ENCODE measurements at places on chromosomes 1 and 21.

DNA sequence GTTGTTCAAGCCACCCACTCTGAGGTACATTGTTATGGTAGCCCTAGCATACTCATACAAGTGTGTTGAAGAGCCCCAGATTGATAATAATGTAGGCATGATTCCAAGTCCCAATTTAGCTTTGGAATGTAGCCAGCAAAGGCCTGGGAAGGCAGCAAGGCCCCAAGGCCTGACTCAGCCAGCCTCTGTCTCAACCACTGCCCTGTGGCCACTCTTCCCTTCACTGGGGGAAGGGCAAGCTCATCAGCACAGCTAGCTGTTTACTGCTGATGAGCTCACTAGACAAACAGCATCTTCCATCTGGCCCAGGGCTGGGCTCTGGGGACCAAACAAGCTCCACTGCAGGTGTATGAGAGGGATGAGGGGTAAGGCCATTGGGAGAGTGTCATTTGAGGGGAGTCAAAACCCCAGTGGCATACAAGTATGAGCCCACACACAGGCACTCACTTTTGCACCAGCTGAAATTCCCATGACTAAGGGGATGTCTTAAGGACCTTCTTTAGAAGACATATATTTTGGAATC lies 2.2 kb upstream of the IRF6 start:
- DNase-seq: no peak

DNA sequence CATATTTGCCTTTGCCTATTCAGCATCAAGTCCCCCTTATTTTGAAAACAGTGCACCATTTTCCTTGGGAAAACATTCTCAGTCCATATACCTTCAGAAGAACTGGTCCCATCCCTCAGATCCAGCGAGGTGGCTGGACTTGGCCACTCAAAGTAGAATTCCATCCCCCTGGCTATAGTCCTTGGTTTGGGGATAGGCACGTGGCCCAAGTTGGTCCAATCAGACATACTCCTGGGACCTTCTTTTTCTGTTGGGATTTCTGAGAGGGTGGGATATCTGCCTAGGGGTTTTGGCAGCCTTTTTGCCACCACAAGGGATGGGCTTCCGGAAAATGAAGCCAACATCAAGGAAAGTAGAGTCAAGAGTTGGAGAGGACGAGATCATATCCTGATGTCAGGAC lies 10.7 kb upstream of the MATN1 start:
- no peak for DNase-seq

DNA sequence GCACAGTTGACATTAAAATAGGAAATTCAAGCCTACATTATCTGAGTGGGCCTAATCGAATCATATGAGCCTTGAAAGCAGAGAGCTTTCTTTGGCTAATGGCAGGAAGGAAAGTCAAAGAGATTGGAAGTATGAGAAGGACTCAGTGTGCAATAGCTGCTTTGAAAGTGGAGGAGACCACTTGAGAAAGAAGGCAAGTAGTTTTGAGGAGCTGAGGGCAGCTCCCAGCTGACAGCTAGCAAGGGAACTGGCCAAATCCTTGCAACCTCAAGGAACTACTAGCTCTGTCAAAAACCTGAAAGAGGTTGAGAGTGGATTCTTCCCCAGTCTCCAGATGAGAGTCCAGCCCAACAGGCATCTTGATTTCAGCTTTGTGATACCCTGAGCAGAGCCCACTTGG lies 149.0 kb upstream of the CACYBP start:
- DNase-seq: no peak

DNA sequence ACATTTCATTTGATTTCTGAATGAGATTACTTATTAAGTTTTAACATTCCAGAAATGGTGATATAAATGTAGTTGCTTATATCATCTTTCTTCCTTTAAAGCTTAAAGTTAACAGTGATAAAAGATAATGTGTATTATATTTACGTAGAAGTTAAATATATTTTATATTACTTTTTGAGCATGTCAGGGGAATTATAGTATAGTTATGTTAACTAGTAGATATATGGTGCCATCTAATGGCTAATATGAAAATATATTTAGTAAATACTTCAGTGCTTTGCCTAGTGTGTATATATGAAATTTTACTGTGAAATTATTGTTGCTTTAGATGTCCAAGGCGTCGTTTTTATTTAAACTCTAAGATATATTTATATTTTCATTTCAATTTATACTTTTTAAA lies 51.5 kb downstream of the SYT14 start:
- no peak for DNase-seq

DNA sequence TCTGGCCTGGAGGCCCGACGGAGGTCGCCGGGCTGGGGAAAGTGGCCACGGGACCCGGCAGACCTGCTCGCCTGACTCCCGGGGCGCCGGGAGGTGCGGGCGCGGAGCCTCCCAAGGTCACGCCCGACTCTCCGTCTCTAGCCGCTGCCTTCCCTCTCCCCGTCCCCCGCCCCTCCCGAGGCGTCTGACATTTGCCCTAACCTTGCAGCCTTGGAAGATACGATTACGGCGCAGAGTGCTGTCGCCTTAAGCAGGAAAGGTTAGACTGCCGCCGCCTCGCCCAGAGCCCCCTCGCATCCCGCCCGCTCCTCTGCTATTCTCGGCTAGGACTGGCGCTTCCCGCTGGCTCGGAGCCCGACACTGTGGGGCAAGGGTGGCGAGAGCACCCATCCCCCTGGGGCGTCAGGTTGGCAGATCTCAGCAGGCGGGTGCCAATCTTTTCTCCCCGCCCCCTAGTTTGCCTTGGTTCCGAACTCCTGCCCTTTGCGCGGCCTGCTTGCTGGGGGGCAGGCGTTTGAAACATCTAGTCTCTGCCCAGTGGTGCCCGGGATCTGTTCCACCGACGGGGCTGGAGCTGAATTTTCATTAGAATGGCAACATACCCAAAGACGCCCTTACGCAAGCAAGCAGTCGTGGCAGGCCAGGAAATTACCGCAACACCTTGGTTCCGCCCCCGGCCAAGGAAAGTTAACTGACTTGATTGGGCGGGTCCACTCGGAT lies 835 bp downstream of the PGM1 start:
- DNase-seq: no peak

GRCh38 chr1:215543191-215543606 lies 23.9 kb upstream of the KCTD3 start:
- DNase-seq: no peak

- no peak for DNase-seq
Measured at GRCh38 chr1:43541141-43541540, 10.5 kb downstream of the PTPRF start.

GRCh38 chr1:108829498-108829916 lies 27.4 kb downstream of the AKNAD1 start:
- no peak for DNase-seq

DNA sequence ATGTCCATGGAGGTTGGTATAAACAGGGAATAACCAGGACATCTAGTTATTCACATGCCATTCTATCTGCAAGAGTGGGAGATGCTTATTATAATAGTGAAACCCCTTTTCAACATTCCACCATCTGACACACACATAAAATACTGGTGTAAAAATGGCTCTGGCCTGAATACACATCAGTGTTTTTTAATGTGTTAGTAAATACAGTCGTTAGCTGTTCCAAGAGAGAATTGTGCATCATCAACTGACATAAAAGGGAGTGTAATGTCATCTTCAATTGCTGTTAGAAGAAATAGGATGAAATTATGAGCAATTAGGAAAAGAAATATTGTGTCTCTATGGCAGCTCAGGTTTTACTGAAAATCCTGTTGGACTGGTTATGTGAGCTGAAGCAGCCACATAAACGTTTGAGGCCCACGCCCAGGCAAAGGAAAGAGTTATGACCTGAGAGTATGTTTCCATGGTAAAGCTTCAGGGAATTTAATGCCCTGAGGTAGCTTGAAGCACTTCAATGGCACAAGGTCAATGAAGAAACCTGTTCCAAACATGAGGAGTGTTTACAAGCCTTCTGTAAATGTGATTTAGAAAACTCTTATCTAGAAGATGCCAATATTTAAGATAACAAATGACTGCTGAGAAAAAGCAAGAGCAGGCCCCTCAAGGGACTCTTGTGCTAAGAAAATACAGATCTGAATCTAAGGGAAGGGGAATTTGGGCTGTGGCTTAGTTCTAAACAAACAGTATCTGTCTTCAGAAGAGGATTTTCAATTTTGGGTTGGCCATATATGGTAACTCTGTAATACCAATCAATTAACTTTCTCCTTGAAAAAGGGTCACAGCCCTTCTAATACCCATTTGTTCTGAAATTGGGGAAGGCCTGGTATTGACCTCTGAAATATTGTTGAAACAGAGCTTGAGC lies 384.3 kb downstream of the SEC16B start:
- no peak for DNase-seq

GRCh38 chr1:205256951-205257625 lies 29.3 kb downstream of the TMCC2 start:
- no peak for DNase-seq

GRCh38 chr1:233211595-233211994 lies 83.9 kb downstream of the PCNX2 start:
- DNase-seq: no peak

- no peak for DNase-seq
Measured at GRCh38 chr1:246020211-246020954, 486.7 kb downstream of the SMYD3 start.

DNA sequence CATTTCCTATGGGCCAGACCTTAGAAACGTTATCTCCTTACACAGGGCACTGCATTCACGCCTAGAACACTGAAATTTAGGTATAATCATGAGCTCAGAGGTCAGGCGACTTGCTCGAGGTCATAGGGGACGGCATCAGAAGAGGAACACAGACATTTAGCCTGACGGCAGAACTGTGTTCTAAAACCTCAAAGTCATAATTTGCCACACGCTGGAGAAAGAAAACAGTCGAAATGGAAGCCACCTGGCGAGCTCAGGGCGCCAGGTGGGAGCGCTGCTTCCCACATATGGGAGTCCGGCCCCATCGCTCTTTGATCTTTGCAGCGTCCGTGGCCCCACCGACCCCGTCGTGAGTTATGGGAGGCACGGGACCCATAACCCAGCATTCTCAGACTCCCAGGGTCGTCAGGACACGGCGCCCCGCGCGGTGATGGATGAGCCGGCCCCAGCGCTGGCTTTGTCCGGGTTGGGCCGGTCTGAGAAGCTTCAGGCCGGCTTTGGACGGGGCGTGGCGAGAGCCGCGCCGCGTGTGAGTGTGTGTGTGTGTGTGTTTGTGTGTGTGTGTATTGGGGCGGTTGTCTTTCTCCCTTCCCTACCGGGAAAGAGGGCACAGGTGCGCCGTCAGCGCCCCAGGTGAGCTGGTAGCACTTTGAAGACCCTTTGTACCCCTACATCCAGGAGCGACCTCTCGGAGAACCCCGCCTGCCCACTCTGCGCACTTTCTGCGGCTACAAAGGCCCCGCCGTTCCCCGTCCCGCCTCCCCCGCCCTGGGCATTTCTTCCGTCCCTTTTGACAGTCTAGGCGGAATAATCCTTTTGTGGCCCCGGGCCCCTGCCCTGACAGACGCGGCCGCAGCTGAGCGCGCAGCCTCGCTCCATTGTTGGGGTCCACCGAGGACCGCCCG lies 861 bp upstream of the DRAXIN start:
- no peak for DNase-seq

- DNase-seq: no peak
Measured at GRCh38 chr1:18557621-18558465, 72.8 kb upstream of the PAX7 start.

- DNase-seq: no peak
Measured at GRCh38 chr1:206739411-206740076, 31.0 kb upstream of the IL19 start.
